A549 treated with CpdA at 1 μM for 4 hours (cell line): ENCODE measurements at places on chromosomes 5 and 9. TPM values are rescaled to one million over a fixed set of nuclear protein-coding genes. Genes with fewer than 3 reads are reported as not detected.

SLC12A7 gene
- 21.5 to 29.4 TPM (median 26.9 TPM) in 5 replicates for total RNA-seq

MARCHF11 gene
- total RNA-seq: not detected in 5 replicates

TBCA gene
- total RNA-seq: 270 to 339 TPM (median 291 TPM) in 5 replicates

ARL15 gene
- total RNA-seq: 4.3 to 5.9 TPM (median 4.6 TPM) in 5 replicates

PCSK5 gene
- total RNA-seq: 0.68 to 1.0 TPM (median 0.87 TPM) in 5 replicates

PCDHAC2 gene
- total RNA-seq: 2.3 to 4.8 TPM (median 2.6 TPM) in 5 replicates

HDHD3 gene
- 19.4 to 29.8 TPM (median 24.5 TPM) in 5 replicates for total RNA-seq

FAM78A gene
- total RNA-seq: 0.23 to 1.1 TPM (median 0.52 TPM) in 5 replicates

CD74 gene
- 0.08 to 0.10 TPM (median 0.09 TPM) in 3 of 5 replicates, not detected in the others for total RNA-seq

CER1 gene
- not detected in 5 replicates for total RNA-seq

SPATA31E1 gene
- total RNA-seq: 0.01 to 0.03 TPM in 2 of 5 replicates, not detected in the others

PRRX2 gene
- 2.8 to 7.2 TPM (median 6.5 TPM) in 5 replicates for total RNA-seq

BHMT2 gene
- not detected in 5 replicates for total RNA-seq

XRCC4 gene
- total RNA-seq: 10.5 to 15.4 TPM (median 11.2 TPM) in 5 replicates

IL7R gene
- total RNA-seq: 0.24 to 0.79 TPM (median 0.45 TPM) in 5 replicates

SLC4A9 gene
- total RNA-seq: 0.01 TPM in 1 of 5 replicates, not detected in the others

MYORG gene
- 3.1 to 4.2 TPM (median 3.9 TPM) in 5 replicates for total RNA-seq

CRB2 gene
- 0.05 to 0.09 TPM (median 0.06 TPM) in 5 replicates for total RNA-seq

SLF1 gene
- total RNA-seq: 7.1 to 11.0 TPM (median 8.7 TPM) in 5 replicates

SVEP1 gene
- total RNA-seq: 1.3 to 1.9 TPM (median 1.5 TPM) in 5 replicates

ANGPTL2 gene
- total RNA-seq: not detected in 5 replicates

PTGER4 gene
- 0.70 to 1.8 TPM (median 0.72 TPM) in 5 replicates for total RNA-seq

BTNL8 gene
- total RNA-seq: not detected in 5 replicates

INSL4 gene
- 15.5 to 17.9 TPM (median 16.0 TPM) in 5 replicates for total RNA-seq

ITK gene
- 0.08 to 0.19 TPM in 2 of 5 replicates, not detected in the others for total RNA-seq

FOXI1 gene
- not detected in 5 replicates for total RNA-seq

GABRA6 gene
- not detected in 5 replicates for total RNA-seq

IGFBPL1 gene
- total RNA-seq: 2.3 to 3.6 TPM (median 3.1 TPM) in 5 replicates

NMUR2 gene
- 0.03 to 0.06 TPM (median 0.06 TPM) in 3 of 5 replicates, not detected in the others for total RNA-seq

NPR2 gene
- 3.5 to 6.7 TPM (median 6.4 TPM) in 5 replicates for total RNA-seq

HTR1A gene
- not detected in 5 replicates for total RNA-seq
